CD4-positive, alpha-beta T cell treated with Interleukin-15 for 1 hour (primary cell): ENCODE measurements at places on chromosomes 1 and 21.
A peak's percentile ranks its signal among the peaks of the same experiment; 100 is the strongest.

DNA sequence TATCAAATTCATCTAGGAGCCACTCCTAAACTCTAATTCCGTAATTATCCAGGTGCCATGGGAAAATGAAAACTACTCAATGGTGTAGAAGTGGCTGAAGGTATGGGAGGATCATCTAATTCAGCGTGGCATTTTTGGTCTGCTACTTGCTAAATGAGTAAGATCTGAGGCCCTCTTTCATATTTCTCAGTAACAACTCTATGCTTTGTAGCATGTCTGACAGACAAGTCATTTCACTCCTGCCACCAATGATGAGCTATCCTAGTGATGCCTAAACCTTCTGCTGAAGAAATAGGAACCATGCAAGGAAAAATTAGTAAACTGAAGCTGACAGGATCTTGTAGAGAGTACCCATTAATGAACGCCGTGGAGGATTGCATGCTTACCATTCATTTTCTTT lies 145.3 kb downstream of the NTNG1 start:
- DNase-seq = no peak

DNA sequence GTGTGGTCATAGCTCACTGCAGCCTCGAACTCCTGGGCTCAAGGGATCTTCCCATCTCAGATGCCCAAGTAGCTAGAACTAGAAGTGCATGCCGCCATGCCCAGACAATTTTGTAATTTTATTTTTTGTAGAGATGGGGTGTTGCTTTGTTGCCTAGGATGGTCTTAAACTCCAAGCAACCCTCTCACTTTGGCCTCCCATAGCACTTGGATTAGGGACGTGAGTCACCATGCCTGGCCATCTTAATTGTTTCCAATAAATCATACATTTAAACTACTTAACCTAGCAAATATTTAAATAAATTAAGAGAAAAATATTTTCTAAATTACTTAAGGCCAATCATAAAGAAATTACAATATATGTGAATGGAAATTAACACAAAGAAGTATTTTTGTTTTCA lies 35.1 kb upstream of the ADGRL4 start:
- DNase-seq = no peak

GRCh38 chr1:107793896-107794453 lies 171.0 kb downstream of the VAV3 start:
- no peak for DNase-seq

DNA sequence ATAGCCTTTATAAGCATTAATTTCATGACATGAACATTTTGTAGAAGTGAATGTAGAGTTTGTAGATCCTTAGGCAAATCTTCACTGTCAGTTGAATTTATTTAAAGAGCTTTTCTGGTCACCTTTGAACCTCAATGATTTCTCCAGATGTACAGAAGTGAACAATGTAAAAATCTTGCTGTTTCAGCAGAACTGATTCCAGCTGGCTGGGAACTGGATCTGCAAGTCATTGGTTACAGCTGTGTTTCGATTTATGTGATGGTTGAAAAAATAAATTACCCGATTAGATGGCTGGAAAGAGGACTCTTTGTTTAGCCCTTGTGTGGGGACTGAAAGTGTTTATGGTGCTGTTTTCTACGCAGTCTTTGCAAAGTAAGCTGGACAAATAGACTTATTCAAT lies 849.8 kb downstream of the USP25 start:
- no peak for DNase-seq

DNA sequence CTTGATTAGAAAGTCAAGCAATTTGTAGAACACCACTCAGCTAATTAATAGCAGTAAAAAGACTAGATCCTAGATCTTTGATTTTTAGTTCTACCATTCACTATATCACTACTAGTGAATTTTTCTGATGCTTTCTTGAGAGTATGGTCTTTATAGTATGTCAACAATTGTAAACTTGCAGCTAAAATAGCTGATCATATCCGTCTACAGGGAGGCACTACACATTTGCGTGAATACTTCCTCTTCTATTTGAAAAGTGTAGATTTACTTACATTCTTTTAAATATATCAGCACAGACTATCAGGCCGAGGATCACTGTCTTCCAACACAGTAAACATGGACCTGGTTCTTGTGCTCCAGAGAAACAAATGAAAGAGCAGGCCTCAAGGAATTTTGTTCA lies 18.6 kb upstream of the PTPRC start:
- no peak for DNase-seq

DNA sequence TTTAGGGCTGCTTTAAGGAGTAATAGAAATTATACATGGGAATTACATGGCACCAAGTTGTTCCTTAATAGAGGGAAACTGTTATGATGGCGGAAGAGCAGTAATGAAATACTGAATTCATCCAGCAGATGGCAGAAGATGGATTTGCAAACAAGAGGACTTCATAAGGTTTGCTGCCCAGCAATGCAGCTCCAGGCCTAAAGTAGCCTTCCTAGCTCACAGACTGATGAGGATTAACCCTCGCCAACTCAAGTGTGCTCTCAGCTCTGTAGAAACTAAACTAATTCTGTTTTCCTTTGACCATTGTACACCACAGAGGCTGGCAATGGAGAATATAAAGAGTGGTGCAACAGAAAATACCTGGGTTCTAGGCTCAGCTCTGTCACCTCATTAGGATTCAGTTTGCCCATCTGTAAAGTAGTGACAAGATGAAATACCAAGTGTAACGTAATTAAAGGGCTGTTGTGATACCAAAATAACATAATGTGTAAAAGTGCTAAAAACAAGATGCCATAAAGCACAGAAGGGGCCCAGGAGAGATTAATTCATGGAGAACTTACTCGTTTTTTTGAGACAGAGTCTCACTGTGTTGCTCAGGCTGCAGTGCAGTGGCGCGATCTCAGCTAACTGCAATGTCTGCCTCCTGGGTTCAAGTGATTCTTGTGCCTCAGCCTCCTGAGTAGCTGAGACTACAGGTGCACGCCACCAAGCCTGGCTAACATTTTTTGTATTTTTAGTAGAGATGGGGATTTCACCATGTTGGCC lies 102.4 kb upstream of the SERBP1 start:
- DNase-seq = no peak

DNA sequence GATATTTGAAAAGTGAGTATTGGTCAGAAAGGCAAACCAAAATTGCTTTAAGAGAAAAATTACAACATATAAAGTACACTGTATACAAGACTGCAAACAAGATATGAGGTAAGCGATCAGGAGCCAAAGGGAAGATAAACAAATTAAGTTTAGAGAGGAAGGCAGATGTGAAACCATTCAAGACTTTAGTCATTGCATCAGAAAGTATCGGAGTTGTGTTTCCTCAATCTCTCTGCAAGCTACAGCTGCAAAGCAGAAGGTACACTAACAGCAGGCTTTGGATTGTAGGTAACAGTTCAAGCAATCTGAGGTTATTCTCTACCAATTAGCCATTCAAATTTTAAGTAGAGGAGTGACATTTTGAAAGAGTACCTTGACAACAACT lies 21.3 kb upstream of the TLCD4 start:
- no peak for DNase-seq

- DNase-seq = no peak
Observed at GRCh38 chr1:153833171-153833570, 58.0 kb downstream of the SLC27A3 start.

- no peak for DNase-seq
Observed at GRCh38 chr1:219566951-219567947, 45.7 kb downstream of the ZC3H11B start.

DNA sequence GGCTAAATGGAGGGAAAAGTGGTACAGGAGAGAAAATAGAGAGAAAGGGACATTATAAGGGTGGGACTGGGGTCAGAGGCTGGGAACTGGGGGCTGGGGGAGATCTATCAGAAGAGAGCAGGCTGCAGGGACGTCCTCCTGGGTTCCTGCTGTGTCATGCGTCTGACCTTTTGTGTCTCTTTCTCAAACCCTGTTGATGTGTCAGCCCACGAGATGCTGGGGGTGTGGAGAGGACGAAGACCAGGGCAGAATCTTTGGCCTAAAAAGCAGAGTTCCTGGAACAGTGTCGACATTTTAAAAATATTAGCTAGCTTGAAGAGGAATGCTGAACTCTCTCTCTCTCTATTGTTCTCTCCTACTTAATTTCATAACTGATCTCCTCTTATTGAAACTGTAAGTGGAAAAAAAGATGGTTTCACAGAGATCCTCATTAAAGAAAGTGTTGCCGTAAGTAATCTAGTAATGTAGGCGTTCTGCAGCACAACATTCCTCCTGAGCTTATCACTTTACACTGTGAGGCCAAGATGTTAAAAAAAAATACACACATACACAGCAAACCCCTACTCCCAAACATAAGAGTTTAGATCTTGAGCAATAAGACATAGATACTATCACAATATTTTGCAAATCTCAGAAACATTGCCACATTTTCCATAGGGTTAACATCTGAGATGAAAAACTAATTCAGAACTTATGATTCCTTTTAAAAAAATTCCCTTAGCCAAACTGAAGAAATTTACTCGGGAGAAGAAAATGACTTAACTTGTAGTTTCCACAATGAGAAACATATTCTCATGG lies 52.6 kb downstream of the RUNX1 start:
- DNase-seq = no peak

DNA sequence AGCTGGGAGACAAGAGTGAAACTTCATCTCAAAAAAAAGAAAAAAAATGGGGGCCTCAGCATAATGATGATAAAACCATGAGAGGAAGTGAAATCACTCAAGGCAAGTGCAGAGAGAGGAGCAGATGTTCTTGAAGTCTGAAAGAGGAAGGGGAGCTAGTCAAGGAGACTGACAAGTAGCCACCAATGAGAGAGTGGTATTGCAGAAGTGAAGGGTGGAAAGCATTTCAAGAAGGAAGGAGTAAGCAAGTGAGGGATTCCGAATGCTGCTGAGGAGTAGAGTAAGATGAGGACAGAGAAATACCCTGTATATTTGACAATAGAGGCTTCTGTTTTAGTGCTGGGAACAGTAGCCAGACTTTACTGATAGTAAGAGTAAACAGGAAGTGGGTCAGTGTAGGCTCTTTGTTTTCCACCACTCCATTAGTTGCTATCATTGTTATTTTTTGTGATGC lies 2.9 kb downstream of the TATDN3 start:
- DNase-seq = peak; percentile 43

- no peak for DNase-seq
Observed at GRCh38 chr1:165637427-165637826, 6.4 kb downstream of the MGST3 start.

DNA sequence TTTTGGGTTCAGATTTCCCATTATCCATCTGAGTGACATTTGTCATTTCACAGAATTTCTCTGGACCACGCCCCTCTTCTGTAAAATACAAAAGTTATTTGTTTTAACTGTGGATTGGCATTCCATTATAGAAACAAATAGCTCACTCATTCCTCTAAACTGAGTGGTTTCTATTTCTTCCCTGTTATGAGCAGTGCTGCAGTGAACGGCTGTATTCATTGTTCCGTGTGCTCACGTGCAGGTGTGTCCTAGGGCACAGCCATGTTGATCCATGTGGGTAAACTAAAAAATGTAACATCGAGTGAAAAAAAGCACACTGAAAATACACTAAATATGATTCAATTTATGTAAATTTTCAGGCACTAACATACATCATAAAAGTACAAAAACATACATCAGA lies 27.0 kb upstream of the IL12RB2 start:
- DNase-seq = no peak

GRCh38 chr1:47985018-47985417 lies 12.2 kb downstream of the TRABD2B start:
- DNase-seq = no peak

DNA sequence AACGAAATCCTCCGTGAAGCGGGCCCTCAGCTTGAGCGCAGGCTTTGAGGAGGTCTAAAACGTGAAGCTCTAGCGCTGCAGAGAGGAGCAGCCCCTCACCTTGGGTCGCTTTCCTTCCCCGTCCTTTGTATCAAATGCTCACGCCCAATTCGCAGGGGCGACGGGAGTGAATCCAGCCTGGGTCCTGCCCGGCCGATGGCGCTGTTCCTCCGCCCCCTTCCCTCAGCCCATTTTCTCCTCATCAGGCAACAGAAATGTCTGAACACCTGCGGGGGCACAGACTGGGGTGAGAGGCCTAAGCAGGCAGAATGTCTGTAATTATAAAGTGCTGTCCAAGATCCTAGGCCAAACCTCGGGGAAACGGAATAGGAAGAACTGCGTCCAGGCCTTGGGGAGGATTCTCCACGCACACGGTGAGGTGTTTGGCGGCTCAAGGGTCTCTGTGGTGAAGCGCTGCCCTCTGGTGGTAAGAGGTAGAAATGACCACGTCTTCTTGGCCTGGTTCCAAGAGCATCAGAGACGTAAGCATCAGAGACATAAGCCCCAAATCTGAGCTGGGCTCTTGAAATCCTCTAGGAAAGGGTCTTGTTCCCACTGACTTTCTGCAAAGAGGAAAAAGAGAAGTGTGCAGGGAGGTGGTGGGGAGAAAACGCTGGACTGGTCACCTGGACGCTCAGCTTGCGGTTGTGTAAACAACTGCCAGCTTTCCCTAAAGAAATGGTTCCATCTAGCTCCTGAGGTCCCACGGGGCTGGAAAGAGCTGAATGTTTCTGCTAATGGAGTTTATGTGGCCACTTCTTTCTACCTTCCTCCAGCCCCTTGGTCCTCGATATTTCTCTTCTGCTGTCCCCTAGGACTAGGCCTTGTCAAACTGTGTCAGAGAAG lies 92.1 kb upstream of the CD53 start:
- DNase-seq = peak; percentile 78

GRCh38 chr1:227793948-227794816 lies 21.3 kb upstream of the PRSS38 start:
- DNase-seq = no peak

- no peak for DNase-seq
Observed at GRCh38 chr1:223074445-223075300, 68.4 kb downstream of the TLR5 start.

DNA sequence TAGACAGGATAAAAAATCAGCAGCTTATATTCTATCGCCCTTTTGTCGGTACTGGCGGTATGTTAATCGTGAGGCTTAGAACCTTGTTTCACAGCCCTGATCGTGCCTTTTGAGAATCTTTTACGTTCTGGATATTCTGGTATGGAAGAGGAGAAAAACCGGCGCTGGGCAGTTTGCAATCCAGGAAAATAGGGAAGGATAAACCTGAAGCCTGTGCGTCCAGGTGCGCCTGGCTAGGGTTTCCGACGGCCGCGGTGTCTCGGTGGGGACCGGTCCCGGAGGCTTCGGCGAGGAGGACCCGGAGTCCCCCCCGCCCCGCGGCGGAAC lies 258 bp upstream of the SYPL2 start:
- no peak for DNase-seq

DNA sequence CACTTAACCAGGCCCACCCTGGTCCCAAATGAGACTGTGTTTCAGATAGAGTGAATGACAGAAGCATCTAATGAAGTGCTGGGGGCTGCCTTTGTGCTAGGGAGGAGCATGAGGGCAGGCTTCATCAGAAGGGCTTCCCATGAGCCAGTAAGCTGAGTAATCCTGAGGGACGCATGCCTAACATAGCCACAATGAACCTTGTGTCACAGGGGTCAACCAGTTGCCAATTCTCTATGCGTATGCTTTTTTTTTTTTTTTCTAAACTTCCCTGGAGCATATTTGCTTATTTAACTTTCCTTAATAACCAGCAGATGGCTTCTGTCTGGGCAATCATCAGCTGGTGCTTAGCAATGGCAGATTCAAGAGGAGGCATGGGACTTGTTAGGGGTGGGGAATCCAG lies 25.5 kb upstream of the CYP2J2 start:
- DNase-seq = no peak
